ENCODE measurements at places on chromosomes 3 and 15.

GRCh38 chr3:119873646-119874045 is 91.7 kb downstream of the NR1I2 start:
- no peak for DNase-seq

DNA sequence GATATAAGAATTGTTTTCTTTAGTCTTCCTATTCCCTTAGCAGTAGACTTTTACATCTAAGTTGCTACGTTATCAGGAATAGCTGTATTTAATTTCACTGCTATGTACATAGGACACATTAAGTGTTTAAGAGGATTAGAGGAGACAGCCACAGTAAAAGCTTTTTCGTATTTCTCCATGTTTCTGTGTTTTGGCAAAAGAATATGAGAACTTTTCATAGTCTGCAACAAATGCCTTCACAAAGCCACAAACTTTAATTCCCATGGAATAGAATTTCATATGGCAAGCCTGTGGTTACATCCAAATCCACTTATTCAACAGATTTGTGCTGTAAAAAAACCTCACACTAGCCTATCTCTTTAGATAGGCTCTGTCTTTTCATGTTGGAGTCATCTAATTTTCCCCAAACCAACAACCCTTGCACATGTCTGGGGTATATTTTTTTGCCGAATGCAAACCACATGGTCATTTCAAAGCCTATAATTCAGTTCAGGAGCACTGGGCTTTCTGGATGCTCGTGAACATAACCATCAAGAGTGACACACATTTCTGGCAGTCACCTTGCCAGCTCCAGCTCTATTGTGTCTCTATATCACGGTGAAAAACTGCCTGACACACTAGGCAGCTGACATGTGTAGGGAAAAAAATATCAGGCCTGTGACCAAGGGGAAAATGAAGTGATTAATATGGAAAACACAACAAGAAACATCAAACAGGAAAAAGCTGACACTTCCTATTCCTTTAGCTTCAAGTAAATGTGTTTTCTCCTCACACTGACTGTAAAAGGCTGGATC is 19.2 kb downstream of the PLD1 start:
- peak; percentile 38 for DNase-seq

GRCh38 chr3:29581311-29581710 is 300.4 kb downstream of the RBMS3 start:
- DNase-seq = no peak

DNA sequence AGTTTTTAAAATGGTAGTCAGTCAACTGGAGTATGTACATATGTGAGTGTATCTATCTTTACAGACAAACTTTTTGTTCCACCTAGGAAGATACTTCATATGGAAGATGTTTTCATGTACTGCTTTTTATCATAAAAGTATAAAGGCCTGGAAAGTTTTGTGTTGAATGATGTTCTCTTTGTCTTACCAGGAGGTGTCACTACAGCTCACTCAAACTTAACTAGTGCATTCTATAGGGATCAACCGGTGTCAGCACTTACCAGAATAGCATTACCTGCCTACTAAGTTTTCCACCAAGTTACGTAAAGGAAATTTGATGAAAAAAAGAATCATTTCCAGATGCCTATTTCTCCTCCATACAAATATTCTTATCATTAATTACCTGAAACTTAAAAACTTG is 522.6 kb upstream of the SEMA6D start:
- DNase-seq = peak; percentile 74

DNA sequence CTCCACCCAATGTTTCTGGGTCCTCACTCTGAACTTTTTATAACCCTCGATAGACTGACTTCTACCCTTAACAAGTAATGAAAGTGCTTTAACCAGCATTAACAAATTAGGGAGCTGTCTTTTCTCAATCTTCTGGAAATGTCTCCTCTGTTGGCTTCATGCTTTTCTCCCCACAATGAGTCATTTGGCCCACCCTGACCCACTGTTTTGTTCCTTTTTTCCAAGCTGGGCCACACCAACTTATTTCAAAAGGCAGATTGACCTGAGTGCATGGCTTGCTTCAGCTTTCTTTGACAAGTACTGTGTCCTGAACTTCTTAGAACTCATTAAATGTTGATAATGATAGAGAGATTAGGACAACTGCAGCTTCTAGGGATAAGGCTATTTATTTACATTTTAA is 199.6 kb upstream of the SEMA6D start:
- no peak for DNase-seq

DNA sequence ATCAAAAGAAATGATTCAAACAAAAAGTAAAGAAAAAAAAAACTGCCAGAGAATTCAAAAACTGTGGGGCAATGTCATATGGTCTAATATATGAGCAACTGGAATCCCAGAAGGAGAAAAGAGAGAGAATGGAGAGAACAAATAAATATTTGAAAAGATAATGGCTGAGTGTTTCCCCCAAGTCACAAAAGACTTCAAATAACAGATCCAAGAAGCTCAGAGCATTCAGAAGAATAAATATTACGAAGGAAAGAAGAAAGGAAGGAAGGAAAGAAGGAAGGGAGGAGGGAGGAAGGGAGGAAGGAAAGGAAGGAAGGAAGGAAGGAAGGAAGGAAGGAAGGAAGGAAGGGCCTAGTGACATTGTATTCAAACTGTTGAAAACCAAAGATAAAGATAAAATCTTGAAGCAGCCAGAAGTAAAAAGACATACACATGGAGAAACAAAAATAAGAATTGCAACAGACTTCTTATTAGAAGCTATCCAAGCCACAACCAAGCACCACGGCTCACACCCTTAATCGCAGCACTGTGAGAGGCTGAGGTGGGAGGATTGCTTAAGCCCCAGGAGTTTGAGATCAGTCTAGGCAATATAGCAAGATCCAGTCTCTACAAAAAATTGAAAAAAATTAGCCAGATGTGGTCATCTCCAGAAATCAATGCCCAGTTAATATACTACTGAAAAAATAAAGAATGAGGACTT is 118.9 kb upstream of the IGSF10 start:
- no peak for DNase-seq

DNA sequence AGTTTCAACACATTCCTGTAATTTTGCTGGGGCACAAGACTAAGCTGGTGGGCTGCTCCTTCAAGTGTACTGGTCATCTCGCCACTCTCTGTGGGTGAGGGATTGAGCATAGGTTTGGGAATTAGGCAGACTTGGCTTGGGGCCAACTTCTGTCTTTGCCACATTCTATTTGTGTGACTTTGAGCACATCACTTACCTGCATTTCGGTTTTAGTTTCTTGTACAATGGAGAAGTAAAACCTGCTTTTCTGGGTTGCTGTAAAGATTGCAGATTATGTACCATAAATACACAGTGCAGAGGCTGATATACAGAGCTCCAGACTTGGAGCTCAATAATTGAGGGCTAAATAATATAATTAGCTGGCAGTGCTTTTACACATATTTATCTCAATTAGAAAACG is 162.1 kb downstream of the C3orf38 start:
- DNase-seq = peak; percentile 8

DNA sequence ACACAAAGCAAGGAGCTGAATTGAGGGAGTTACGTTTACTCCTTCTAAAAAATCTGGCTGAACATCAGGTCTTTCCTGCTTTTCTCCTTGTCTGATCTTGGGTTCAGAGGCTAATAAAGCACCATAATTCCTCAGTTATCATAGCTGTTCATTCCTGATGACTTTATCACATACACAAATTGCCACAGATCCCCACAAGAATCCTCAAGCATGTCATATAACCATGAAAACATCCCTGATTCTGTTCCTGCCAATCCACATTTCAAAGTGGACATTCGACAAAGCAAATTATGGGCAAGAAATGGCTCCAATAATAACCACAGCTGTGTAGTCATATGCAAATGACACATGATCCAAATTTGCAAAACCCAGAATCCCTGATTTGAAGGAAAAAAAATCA is 321.3 kb downstream of the MEX3B start:
- DNase-seq = no peak

GRCh38 chr15:31254431-31255175 is 72.0 kb upstream of the KLF13 start:
- DNase-seq = peak; percentile 22

GRCh38 chr3:69059688-69060087 is 7.6 kb upstream of the TMF1 start:
- no peak for DNase-seq

- no peak for DNase-seq
Observed at GRCh38 chr3:120642368-120642948, 39.6 kb downstream of the HGD start.

DNA sequence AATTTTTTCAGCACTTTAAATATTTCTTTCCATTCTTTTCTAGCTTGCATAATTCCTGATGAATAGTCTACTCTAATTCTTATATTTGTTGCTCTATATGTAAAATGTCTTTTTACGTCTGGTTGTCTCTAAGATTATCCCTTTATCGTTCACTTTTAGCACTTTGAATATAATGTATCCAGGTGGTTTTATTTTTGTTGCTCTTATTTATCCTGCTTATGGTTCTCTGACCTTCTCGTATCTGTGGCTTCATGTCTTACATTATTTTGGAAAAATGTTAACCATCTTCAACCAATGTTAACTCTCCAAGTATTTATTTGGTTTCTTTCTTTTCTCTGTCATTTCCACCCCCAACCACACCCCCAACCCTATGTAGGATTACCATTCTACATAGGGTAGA is 30.0 kb upstream of the RFX7 start:
- DNase-seq = no peak

DNA sequence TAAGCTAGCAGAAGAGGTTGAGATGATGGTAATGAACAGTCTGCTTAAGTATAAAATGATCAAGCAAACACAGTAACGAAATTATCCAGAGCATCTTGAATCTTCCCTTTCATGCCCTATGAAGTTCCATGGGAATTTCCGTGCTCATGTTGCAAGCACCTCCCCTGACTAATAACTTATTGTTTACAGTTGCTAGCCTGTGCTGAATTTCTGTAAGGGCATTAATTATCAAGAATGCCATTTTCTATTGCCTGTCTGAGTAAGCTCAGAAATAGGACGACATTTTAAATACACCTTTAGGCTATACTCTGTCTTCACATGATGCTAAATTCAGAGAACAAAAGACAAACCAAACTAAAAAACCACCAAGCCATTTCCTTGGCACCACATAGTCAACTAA is 257.5 kb upstream of the LRTM1 start:
- DNase-seq = no peak

- no peak for DNase-seq
Observed at GRCh38 chr3:115397433-115397832, 225.9 kb upstream of the GAP43 start.

DNA sequence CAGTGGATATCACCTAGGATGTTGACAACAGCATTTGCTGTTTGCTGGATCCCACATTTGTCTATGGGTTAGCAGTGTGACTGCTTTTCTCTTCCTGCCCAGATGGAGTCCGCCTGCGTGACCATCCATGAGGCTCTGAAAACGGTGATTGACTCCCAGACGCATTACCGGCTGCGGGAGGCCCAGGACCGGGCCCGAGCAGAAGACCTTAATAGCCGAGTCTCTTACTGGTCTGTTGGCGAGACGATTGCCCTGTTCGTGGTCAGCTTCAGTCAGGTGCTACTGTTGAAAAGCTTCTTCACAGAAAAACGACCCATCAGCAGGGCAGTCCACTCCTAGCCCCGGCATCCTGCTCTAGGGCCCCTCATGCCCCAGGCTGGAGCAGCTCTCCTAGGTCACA is 11.0 kb downstream of the TMED3 start:
- DNase-seq = no peak

DNA sequence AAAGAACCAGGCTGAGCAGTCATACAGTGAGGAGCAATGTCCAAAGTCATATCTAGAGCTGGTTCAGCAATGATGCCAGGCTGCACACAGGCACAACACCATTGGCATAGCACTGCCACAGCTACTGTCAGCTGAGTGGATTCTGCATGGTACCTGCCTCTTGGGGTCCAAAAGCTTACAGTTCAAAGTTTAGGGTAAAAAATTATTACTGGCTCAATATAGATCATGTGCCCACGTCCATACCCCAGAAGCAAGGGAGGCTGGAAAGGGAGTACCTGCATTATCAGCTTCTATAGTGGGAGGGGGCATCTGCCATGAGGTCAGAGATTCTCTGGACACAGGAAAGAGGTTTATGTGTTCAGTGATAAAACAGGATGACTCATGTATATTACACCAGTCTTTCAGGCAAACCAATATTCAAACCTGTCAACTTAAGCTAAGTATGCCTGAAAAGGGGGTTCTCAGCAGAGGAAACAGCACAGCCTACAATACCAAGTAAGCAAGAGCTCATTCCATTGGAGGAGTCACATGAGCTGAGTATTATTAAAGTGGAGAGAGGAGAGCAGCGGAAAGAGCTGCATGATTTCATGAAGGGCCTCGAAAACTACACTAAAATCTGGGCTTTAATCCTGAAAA is 99.0 kb downstream of the ANO10 start:
- no peak for DNase-seq

GRCh38 chr15:39413558-39413957 is 167.3 kb upstream of the THBS1 start:
- DNase-seq = no peak

DNA sequence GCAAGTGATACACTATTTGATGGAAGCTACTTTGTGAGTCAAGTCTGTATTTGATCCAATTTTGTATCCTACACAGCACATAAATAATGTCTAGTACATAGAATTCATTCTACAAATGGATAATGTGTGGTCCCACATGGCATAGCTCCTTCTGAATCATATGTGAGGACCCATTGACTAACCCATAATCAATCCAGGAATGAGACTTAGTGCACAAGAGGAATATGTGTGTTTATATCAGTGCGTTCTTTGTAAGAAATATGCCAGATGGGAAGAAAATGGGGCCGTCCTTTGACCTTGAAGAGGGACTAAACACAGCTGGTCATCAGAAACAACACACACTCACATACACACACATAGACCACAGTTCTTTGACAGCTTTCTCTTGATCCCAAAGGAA is 282.7 kb upstream of the SEMA6D start:
- peak; percentile 85 for DNase-seq

DNA sequence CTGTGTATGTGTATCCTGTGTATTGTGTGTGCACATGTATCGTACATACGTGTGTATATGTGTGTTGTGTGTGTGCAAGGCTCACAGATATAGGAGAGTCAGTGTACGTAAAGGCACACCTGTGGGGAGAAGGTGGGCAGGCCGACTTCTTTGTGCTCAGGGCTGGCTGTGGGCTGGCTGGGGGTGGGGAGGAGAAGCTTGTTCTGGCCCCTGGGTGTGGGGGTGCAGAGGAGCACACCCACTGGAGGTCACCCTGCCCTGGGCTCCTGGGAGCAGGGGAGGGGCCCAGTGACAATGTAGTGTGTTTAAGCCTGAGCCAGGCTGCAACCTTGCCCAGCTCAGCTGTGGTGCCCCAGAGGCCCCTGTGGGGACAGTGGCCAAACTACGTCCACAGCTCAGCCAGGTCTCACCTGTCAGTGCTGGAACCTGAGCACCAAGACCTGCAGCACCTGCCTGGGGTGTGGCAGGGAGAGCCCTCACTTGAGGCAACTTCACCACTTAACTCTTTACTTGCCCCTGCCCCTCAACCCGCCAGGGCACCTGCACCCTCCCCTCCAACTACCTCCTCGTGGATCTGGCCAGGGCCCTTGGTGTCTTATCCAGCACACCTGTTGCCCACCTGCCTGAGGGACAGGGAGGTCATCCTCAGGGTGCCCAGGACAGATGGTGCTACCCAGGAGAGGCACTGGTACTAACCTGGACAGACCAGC is 2.6 kb upstream of the HHATL start:
- DNase-seq = no peak

GRCh38 chr15:92117261-92117731 is 263.8 kb downstream of the SLCO3A1 start:
- DNase-seq = peak; percentile 87

- peak; percentile 72 for DNase-seq
Observed at GRCh38 chr15:48177766-48178647, at the start of gene MYEF2. Gene MYEF2, minus strand, starts transcription at chr15:48178295. Its CDS starts 58 bp downstream, at chr15:48178237.

GRCh38 chr15:89899951-89900567 is 6.3 kb upstream of the AP3S2 start:
- DNase-seq = no peak

GRCh38 chr3:72448375-72448823 is 399.8 kb downstream of the SHQ1 start:
- DNase-seq = no peak
